ENCODE measurements at places on chromosomes 12 and 14.

DNA sequence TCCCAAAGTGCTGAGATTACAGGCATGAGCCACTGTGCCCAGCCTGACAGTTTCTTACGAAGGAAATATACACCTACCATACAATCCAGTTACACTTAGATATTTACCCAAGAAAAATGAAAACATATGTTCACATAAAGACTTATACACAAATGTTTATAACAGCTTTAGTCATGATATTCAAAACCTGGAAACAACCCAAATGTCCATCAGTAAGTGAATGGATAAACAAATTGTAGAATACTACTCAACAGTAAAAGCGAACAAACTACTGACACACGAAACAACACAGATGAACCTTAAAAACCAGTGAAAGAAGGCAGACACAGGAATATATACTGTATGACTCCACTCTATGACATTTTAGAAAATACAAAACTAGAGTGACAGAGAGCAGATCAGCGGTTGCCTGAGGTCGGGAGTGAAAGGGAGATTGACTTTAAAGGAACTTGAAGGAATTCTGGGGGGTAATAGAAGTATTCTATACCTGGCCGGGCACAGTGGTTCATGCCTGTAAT lies 83.6 kb downstream of the SPRING1 start:
- no peak for DNase-seq

DNA sequence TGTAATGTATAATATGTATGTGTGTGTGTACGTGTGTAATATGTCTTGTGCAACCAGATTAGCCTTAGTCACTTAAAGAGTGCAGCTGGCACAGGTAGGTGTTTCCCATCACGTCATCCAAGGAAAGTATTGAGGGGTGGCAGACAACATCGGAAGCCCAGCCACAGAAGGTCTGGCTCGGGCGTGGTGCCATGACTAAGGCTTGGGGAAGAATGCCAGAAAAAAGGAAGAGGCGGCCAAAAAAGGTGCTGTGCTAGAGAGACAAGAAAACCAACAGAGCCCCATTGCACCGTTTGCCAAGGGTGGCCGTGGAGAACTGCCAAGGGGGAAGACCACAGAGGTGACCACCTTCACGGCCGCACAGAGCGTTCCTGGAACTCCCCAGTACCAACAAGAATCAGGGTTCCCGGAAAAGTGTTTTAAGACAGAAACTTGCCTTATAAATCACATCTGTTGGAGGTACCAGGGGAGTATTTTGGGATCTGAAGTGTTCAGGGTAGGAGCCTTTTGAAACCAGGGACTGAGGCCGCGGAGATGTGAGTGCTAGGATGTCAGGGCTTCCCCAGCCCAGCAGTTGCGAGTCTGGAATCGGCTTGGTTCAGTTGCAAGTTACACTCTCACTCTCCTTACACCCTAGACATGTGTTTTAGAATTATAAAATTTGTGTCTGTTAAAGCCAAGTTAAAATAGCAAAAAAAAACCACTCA lies 131.2 kb upstream of the DYRK2 start:
- no peak for DNase-seq

GRCh38 chr12:85523197-85523596 lies 243.2 kb downstream of the ALX1 start:
- DNase-seq = no peak

GRCh38 chr14:92924247-92924646 lies 1.3 kb downstream of the CHGA start:
- DNase-seq = no peak

- peak; percentile 58 for DNase-seq
Measured at GRCh38 chr12:65209655-65210043, 40.3 kb downstream of the LEMD3 start.

All from pons (tissue), 1 donor.